ENCODE measurements at places on chromosomes 12 and 14.

- DNase-seq = no peak
Observed at GRCh38 chr14:78982551-78982950, 812.4 kb downstream of the NRXN3 start.

GRCh38 chr12:79058342-79058741 lies 193.8 kb downstream of the SYT1 start:
- DNase-seq = no peak

GRCh38 chr12:54282949-54283593 lies 2.5 kb downstream of the HNRNPA1 start:
- DNase-seq = no peak

DNA sequence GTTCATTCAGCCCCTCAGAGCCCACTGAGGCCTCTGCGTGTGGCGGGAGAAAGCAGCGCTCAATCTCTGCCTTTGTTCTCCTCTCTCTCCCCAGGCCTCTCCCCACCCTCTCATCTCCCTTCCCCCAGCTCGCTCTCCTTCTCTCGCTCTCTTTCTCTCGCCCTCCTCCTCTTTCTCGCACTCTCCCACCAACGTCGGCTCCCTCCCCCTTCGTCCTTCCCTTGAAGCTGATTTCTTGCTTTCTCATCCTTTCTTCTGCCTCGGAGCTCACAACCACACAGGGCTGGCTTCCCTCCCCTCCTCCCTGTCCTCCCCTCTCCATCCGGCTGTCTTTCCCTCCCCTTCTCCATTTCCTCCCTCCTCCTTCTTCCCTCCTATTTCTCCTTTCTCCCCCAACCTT lies 96.4 kb downstream of the LRRC74A start:
- no peak for DNase-seq

GRCh38 chr12:97131220-97131981 lies 224.3 kb downstream of the NEDD1 start:
- no peak for DNase-seq
